ENCODE measurements at places on chromosomes 6 and 20.

- DNase-seq, result no peak
Observed at GRCh38 chr6:74577619-74578018, 628.2 kb downstream of the COL12A1 start.

GRCh38 chr20:57229490-57229889 is 37.0 kb downstream of the BMP7 start:
- DNase-seq, result no peak

GRCh38 chr6:145373826-145374225 is 361.5 kb downstream of the EPM2A start:
- DNase-seq, result no peak

DNA sequence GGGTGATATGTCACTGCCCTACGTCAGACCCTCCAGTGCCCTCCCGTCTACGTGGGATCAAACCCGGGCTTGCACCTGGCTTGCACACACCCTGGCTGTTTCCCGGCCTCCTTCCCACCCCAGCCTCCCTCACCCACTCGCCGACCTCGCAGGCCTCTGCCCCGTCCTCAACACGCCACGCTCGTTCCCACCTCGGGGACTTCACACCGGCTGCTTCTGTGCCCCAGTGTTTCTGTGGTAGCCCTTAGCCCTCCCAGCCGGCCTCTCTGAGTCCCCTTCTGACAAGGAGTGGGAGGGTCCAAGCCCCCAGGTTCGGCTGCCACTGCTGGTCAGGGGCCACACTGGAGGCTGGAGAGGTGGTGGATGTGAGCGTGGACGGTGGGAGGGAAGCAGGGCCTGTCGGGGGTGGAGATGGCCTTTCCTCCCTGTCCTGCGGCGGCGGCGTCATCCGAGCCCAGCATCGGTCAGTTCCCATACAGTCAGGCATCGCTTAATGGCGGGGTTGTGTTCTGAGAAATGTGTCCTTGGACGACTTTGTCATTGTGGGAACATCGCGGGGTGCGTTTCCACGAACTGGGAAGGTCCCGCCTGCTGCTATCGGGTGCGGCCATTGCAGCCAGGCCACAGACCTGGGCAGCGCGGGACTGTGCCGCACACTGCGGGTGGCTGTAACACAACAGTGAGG is 11.4 kb upstream of the KIF25 start:
- no peak for DNase-seq

DNA sequence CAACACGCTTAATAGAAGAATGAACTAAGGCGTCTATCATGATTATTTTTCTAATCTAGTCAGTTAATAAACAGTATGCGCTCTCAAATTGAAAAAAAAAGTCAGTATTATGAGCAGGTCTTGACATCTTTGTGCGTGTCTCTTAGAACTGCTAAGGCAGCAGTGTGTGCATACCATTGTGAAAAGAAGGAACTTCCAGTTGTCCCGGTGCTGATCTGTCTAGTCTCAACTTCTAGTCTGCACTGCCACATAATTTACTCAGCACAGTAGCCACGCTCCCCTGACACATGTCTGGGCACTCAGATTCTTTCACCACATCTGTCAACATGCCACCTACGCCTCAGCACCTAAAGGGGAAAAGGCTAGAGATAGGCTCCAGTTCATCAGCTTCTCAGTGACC is 61.1 kb upstream of the SPDEF start:
- no peak for DNase-seq

Measured in AG04449 (cell line).